ENCODE measurements at places on chromosomes 2 and 18. TPM values are rescaled to one million over a fixed set of nuclear protein-coding genes. Genes with fewer than 3 reads are reported as not detected.
A peak's percentile ranks its signal among the peaks of the same experiment; 100 is the strongest.

GRCh38 chr2:148896136-148896535 is 21.1 kb downstream of the KIF5C start:
- H3K4me1 ChIP-seq = no peaks in the 10 kb centered on the region
- H3K27me3 ChIP-seq = no peaks in the 10 kb centered on the region
- H3K27ac ChIP-seq = no peak overlapping the region
- H3K4me3 ChIP-seq = no peak overlapping the region
- DNase-seq = no peak
- no peaks in the 10 kb centered on the region for H3K36me3 ChIP-seq

DNA sequence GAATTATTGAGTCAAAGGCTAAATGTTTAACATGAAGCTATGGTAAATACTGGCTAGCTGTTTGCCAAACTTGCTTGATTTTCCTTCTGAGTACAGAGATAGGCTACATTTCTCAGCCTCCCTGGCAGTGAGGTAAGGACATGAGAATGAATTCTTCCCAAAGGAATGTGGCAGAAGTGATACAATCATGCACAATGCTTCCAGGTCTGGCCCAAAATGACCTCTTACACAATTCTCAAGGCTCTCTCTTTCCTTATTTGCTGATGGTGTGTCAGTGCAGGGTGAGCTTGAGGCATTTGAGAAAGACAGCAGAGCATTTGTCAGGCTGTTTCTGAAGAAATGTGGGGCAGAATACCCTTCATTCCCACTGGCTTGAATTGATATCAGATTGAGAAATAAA is 95.6 kb upstream of the NABP1 start:
- DNase-seq = no peak
- no peaks in the 10 kb centered on the region for H3K27me3 ChIP-seq

GRCh38 chr2:112996635-112997034 is 8.6 kb upstream of the IL36A start:
- no peaks in the 10 kb centered on the region for H3K27me3 ChIP-seq
- peaks cover 37% of the 10 kb centered on the region for H3K4me1 ChIP-seq
- H3K4me3 ChIP-seq = peak overlapping the region; percentile 6
- peak; percentile 36 for DNase-seq
- no peaks in the 10 kb centered on the region for H3K36me3 ChIP-seq
- H3K27ac ChIP-seq = no peak overlapping the region

- DNase-seq = no peak
- H3K4me1 ChIP-seq = no peaks in the 10 kb centered on the region
- H3K27me3 ChIP-seq = no peaks in the 10 kb centered on the region
- H3K36me3 ChIP-seq = no peaks in the 10 kb centered on the region
- no peak overlapping the region for H3K4me3 ChIP-seq
- H3K27ac ChIP-seq = peak overlapping the region; percentile 6
Measured at GRCh38 chr2:215833531-215834162, 179.7 kb downstream of the MREG start.

GRCh38 chr2:42084231-42084671 is 36.4 kb downstream of the PKDCC start:
- DNase-seq = no peak
- H3K27me3 ChIP-seq = no peaks in the 10 kb centered on the region
- H3K4me1 ChIP-seq = no peaks in the 10 kb centered on the region
- no peak overlapping the region for H3K27ac ChIP-seq
- H3K36me3 ChIP-seq = no peaks in the 10 kb centered on the region
- no peak overlapping the region for H3K4me3 ChIP-seq

GRCh38 chr18:55346387-55346786 is 241.6 kb downstream of the TCF4 start:
- H3K36me3 ChIP-seq = no peaks in the 10 kb centered on the region
- H3K27me3 ChIP-seq = no peaks in the 10 kb centered on the region
- H3K4me3 ChIP-seq = no peak overlapping the region
- DNase-seq = no peak
- H3K4me1 ChIP-seq = no peaks in the 10 kb centered on the region

DNA sequence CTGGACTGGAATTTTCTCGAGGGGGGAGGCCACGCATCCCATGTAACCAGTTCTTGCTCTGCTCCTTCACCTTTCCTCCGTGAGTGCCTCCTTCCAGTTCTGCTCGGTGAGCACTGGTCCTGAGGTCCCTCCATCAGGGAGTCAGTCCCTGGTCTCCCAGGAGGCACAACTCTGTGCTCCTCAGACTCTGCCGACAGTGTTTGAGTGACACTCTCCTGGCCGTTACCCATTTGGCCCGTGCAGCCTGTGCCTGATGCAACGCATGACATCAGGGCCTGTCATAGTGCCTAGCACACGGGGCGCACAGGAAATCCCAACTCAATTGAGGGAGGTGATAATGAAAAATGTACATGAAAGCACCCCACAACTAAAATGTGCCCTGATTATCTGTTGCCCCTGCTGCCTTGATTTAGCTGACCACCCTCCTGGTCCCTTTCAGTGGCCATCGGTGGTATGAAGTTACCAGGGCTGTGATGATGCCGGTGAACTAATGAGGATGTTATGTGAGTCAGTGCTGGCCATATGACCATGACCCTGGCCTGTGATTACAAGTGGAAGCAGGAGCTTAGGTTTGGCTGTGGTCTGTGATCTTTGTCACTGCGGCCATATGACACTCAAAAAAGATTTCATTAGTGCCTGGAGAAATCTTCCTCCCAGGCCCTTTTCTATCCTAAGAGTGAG is 144.6 kb downstream of the TDRD15 start:
- no peak overlapping the region for H3K27ac ChIP-seq
- DNase-seq = no peak
- H3K4me1 ChIP-seq = no peaks in the 10 kb centered on the region
- H3K36me3 ChIP-seq = no peaks in the 10 kb centered on the region
- H3K27me3 ChIP-seq = no peaks in the 10 kb centered on the region

GRCh38 chr2:158716121-158716791 is 78.9 kb upstream of the DAPL1 start:
- H3K36me3 ChIP-seq = no peaks in the 10 kb centered on the region
- DNase-seq = no peak
- no peak overlapping the region for H3K27ac ChIP-seq
- no peaks in the 10 kb centered on the region for H3K27me3 ChIP-seq
- H3K4me1 ChIP-seq = no peaks in the 10 kb centered on the region
- no peak overlapping the region for H3K4me3 ChIP-seq

DNA sequence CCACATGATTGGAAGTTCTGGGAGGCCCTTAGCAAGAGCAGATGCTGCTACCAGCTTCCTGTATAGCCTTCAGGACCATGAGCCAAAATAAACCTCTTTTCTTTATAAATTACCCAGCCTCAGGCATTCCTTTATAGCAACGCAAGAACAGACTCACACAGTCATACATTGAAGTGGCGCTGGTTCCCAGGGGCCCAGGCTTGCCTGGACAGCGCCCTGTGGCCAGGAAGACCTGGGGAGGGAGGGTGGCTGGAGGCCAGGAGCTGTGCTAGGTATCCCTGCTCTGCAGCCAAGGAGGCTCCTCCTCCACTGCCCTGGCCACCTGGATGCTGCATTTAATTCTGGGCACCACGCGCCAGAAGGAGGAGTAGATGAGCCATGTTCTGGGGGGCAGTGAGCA is 98.1 kb downstream of the AGAP1 start:
- no peak overlapping the region for H3K27ac ChIP-seq
- no peaks in the 10 kb centered on the region for H3K27me3 ChIP-seq
- H3K4me3 ChIP-seq = no peak overlapping the region
- H3K4me1 ChIP-seq = no peaks in the 10 kb centered on the region
- no peaks in the 10 kb centered on the region for H3K36me3 ChIP-seq

DNA sequence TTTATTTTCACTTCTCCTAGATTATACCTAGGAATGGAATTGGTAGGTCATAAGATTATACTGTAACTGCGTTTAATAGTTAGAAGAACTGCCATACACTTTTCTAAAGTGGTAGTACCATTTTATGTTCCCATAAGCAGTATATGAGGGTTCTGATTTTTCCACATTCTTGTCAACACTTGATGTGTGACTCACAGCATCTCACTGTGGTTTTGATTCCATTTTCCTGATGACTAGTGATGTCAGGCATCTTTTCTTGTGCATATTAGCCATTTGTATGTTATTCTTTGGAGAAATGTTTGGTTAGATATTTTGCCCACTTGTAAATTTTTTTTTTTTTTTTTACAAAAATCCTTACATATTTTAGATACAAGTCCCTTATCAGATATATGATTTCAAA is 2.3 kb downstream of the DCAF17 start:
- peaks cover 23% of the 10 kb centered on the region for H3K36me3 ChIP-seq
- no peaks in the 10 kb centered on the region for H3K27me3 ChIP-seq
- H3K4me3 ChIP-seq = no peak overlapping the region
- peaks cover 18% of the 10 kb centered on the region for H3K4me1 ChIP-seq
- H3K27ac ChIP-seq = no peak overlapping the region

- no peaks in the 10 kb centered on the region for H3K4me1 ChIP-seq
- no peak overlapping the region for H3K27ac ChIP-seq
- H3K36me3 ChIP-seq = no peaks in the 10 kb centered on the region
- no peak overlapping the region for H3K4me3 ChIP-seq
- no peaks in the 10 kb centered on the region for H3K27me3 ChIP-seq
- DNase-seq = no peak
Measured at GRCh38 chr2:219918254-219918653, 290.8 kb downstream of the SLC4A3 start.

EFR3B gene
- 0.20 TPM for total RNA-seq

MAB21L4 gene
- total RNA-seq = not detected

VWA3B gene
- not detected for total RNA-seq

MERTK gene
- 0.75 TPM for total RNA-seq

CD226 gene
- 158 TPM for total RNA-seq

GREB1 gene
- 0.94 TPM for total RNA-seq

MPP4 gene
- not detected for total RNA-seq

UNC50 gene
- total RNA-seq = 42.4 TPM

Measured in CD8-positive, alpha-beta memory T cell (primary cell).